Pons (tissue), 1 donor: ENCODE measurements at places on chromosomes 7 and 10.

- DNase-seq: no peak
Observed at GRCh38 chr7:7902845-7903244, 65.8 kb upstream of the GLCCI1 start.

DNA sequence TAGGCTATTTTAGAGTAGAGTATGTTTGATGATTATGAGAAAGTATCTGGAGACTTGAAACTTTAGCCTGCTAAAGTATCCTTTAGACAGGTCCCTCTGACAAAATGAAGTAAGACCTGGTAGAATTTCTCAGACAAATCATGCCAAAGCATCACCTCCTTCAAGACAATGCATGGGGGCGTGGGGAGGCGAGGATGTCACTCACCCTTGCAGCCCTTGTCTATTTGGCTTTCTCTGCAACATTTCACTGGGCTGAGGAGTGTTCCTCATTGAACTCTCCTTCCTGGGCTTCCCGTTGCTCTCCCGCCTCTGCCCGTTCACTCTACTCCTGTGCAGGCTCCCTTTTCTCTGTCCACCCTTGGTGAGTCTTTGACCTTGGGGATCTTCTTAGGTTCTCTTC lies 98.5 kb downstream of the JAZF1 start:
- DNase-seq: no peak

DNA sequence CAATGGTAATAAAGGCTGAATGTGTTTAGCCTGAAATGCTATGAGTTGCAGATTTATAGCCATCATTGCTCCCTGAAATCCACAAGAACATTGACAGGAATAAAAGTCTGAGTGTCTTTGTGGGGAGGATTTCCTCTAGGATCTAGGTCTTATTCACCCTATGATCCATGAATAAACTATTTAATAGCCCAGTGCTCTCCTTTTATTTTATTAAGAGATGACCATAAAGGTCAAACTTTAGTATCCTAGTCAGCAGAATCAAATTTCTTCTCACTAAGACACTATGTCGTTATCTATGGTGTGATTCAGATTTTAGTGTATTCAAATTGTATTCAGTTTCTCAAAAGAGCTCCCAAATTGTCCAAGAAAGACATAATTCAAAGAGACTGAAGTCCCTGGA lies 67.8 kb upstream of the AKR1E2 start:
- DNase-seq: no peak

- no peak for DNase-seq
Observed at GRCh38 chr7:47331179-47331565, 250.7 kb downstream of the TNS3 start.

DNA sequence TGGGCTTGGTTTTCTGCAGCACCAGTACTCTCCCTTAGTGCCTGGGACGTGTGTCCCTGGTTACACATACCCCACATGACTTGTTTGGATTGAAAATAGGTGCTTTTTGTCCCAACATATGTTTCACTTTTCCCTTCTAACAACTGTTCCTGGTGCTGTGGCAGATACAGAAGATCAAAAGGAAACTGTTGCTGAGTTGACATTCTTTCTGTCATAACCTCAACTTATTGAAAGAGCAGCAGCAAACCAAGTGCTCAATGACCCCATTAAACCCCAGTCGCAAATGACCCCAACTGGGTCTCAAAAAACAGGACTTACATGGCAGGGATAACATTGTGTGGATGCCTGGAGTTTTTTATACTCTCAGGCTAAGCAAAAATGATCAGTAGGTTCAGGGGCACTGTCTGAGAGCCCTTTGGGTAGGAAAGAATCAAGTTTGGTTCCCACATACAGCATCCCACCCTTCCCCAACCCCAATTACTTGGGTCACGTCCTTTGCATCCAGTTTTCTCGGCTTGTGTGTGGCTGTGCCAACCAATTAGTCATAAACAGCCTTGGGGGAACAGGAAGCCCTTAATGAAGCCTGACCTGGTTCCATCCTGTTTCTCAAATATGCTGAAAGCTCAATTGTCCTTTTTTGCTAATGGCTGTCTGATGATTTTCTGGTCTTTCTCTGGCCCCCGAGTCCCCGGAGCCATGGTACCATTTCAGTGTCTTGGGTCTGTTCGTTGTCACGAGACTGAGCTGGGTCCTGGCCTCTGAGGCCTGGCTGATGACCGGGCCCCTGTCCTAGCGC lies 4.9 kb downstream of the HKDC1 start:
- no peak for DNase-seq

- no peak for DNase-seq
Observed at GRCh38 chr10:27157150-27157549, 2.0 kb downstream of the MASTL start.
